ENCODE measurements at places on chromosomes 2 and 18.

DNA sequence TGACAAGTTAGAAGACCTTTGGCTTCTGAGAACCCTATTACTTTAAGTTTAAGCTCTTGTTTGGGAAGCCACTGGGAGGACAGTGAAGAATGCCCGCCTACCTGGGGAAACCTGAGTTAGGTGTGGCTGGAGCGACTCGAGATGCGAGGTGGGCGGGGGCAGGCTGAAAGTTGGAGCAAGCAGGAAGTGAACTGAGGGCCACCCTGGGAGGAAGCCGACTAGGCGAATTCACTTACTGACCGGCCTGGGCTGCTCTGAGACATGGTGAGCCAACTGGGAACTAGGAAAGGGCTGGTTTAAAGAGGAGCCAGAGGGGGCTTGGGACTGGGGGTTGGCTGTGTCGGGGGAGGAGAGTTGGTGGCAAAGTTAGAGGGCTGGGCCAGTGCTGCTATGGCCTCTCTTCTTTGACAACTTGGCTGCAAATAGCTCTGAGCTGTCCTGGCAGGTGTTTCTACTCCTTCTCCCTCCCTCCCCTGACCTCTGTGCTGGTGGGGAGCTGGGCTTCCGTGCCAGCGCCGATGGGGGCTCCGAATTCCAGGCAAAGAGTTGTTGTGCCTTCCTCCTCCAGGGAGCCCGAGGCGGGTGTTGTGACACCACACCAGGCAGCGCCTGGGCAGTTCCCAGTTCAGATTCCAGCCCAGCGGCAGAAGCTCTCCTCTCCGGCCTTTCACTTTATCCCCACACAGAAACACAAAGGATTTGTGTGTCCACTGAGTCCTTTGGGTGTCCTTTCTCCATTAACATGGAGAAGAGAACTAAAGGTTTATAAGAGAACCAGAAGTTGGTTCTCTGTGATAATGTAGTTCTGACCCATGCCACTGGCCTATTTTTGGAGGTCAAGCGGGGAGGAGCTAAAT, at the start of gene VAMP8:
TSS of gene VAMP8 (plus strand) at position 201 of the 857 bp plus-strand sequence. CDS start at position 262, 61 bp downstream.
- DNase-seq = peak; percentile 66

- DNase-seq = peak; percentile 85
Measured at GRCh38 chr2:25557179-25558036, 116.0 kb downstream of the DTNB start.

DNA sequence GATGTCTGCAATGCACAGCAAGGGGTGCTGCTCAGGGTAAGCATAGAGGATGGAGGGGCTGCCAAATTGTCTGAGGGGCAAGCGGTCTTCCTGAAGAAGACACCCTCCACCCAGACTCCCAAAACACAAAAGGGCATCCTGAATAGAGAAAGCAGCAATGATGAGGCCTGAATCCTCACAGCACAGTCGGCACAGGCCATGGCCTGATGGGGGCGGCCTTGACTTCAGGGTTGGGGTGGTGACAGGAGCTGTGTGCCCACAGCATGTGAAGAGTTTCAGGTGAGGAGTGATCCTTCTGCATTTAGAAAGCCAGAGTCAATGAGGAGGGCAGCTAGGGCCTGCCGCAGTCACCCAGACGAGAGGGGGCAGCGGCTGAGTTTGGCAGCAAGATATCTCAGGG, 159.4 kb downstream of the GALNT14 start:
- no peak for DNase-seq

DNA sequence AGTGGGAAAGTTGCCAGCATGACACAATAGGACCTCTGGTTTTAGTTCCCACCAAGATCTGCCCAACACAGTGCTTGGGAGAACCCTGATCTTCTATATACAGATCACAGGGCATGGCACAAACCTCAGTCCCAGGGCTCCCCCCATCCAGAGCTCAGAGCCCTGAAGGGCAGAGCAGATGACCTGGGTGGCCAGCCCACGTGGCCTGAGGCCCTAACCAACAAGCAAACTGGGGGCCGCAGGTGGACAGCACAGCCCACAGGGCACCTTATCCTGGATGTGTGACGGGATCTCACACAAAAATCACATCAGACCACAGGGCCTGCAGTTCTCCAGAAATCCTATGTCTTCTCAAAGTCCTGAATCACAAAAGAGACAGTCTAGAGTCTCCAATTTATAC, 34.7 kb downstream of the CRACDL start:
- no peak for DNase-seq

GRCh38 chr2:72915907-72916742, 1.2 kb upstream of the EMX1 start:
- DNase-seq = peak; percentile 33

- DNase-seq = no peak
Measured at GRCh38 chr18:48994926-48995835, 44.4 kb upstream of the SMAD7 start.

- no peak for DNase-seq
Measured at GRCh38 chr2:74982577-74982976, 24.1 kb downstream of the POLE4 start.

GRCh38 chr2:217974389-217975005, 28.3 kb downstream of the TNS1 start:
- no peak for DNase-seq
